Effector memory CD8-positive, alpha-beta T cell (primary cell): ENCODE measurements at places on chromosomes 5 and 9.

DNA sequence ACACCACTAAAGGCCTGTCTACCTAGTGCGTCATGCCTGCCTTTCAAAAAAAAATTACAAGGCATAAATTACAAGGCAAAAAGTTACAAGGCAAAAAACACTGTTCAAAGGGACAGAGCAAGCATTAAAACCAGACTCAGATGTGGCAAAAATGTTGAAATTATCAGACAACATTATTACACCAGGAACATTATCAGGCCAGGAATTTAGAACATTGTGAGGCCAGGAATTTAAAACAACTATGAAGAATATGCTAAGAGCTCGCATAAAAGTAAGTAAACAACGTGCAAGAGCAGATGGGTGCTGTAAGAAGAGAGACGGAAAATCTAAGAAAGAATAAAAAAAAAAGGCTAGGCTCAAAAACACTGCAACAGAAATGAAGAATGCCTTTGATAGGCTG lies 18.2 kb upstream of the MLANA start:
- H3K27ac ChIP-seq, result no peak overlapping the region
- no peak for DNase-seq
- peaks cover 7% of the 10 kb centered on the region for H3K4me1 ChIP-seq
- H3K27me3 ChIP-seq, result no peaks in the 10 kb centered on the region
- H3K4me3 ChIP-seq, result no peak overlapping the region

GRCh38 chr5:62271870-62272269 lies 34.1 kb upstream of the KIF2A start:
- peaks cover under 1% of the 10 kb centered on the region for H3K4me1 ChIP-seq
- DNase-seq, result no peak
- no peaks in the 10 kb centered on the region for H3K27me3 ChIP-seq
- H3K4me3 ChIP-seq, result no peak overlapping the region
- no peak overlapping the region for H3K27ac ChIP-seq

DNA sequence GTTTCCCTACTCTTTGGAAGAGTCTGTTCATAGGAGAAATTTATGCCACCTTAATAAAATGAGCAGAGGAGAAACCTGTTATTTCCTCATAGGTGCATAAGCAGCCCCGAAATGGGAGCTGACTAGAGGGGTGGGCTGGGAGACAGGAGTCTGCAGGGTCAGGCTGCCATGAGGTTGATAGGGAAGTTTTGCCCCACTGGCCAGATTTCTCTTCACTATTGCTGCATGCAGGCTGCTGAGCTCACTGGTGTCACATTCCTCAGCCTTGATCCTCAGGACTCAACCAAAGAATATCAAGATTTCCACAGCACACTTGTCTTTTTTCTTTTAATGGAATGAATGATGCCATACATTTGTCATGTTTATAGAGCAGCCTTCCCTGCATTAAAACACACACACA lies 60.7 kb downstream of the BHMT start:
- no peak overlapping the region for H3K27ac ChIP-seq
- no peak overlapping the region for H3K4me3 ChIP-seq
- H3K4me1 ChIP-seq, result peaks cover 2% of the 10 kb centered on the region

GRCh38 chr9:127793093-127793708 lies 7.4 kb downstream of the CDK9 start:
- H3K4me1 ChIP-seq, result peaks cover 27% of the 10 kb centered on the region
- no peak overlapping the region for H3K4me3 ChIP-seq
- no peak for DNase-seq
- H3K27ac ChIP-seq, result peak overlapping the region; percentile 81

GRCh38 chr9:134928436-134929192 lies 10.9 kb upstream of the FCN1 start:
- no peak overlapping the region for H3K27ac ChIP-seq
- H3K36me3 ChIP-seq, result no peaks in the 10 kb centered on the region
- H3K4me3 ChIP-seq, result no peak overlapping the region
- no peak for DNase-seq

DNA sequence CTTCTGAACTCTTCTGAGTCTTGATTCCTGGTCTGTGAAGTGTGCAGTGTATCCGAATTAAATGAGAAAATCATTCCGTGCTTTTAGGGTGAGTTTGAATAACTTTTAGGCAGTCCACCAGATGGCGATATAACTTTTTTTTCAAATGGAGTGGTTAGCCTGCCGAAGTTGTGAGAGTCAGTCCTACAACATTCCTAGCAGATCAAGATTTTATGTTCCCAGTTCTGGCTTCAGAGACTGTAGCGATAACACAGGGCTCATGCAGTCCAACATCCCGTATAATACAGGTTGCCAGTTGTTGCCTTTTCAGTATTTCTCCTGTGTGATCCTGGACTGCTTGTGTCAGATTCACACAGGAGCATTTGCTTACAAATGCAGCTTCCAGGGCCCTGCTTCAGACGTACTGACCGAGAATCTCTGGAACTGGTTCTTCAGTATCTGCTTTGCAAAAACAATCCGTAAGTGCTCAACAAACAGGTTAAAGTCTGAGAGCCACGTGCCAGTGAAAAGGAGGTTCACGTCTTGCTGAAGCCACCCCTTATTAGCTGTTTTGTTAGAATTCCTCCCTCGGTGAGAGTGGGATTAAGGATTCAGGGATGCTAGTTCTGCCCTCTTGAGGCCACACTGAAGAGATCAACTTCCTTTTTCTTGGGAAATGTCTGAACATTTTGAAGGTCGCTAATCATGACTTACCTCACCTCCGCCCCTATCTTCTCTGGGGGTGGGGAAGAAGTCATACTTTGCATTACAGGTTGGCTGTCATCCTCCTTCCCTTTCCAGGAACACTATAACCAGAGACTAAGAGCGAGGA lies 22.8 kb downstream of the SMIM3 start:
- H3K27ac ChIP-seq, result no peak overlapping the region
- peak; percentile 16 for DNase-seq
- H3K36me3 ChIP-seq, result no peaks in the 10 kb centered on the region
- H3K27me3 ChIP-seq, result peaks cover 15% of the 10 kb centered on the region
- no peaks in the 10 kb centered on the region for H3K4me1 ChIP-seq

- peaks cover 6% of the 10 kb centered on the region for H3K4me1 ChIP-seq
- H3K4me3 ChIP-seq, result no peak overlapping the region
- no peak for DNase-seq
Measured at GRCh38 chr9:76585487-76586389, 126.8 kb downstream of the GCNT1 start.

- no peak overlapping the region for H3K27ac ChIP-seq
- no peak for DNase-seq
- H3K27me3 ChIP-seq, result no peaks in the 10 kb centered on the region
- no peaks in the 10 kb centered on the region for H3K4me1 ChIP-seq
Measured at GRCh38 chr5:60540856-60541805, 158.8 kb downstream of the DEPDC1B start.

- H3K27ac ChIP-seq, result no peak overlapping the region
- no peak overlapping the region for H3K4me3 ChIP-seq
- H3K27me3 ChIP-seq, result no peaks in the 10 kb centered on the region
Measured at GRCh38 chr9:20405616-20406015, 216.7 kb downstream of the MLLT3 start.

- peaks cover 18% of the 10 kb centered on the region for H3K36me3 ChIP-seq
- H3K4me3 ChIP-seq, result no peak overlapping the region
- H3K27ac ChIP-seq, result peak overlapping the region; percentile 61
- peaks cover 24% of the 10 kb centered on the region for H3K4me1 ChIP-seq
- DNase-seq, result no peak
- H3K27me3 ChIP-seq, result no peaks in the 10 kb centered on the region
Measured at GRCh38 chr9:137680444-137681358, 61.9 kb downstream of the EHMT1 start.

GRCh38 chr5:98428806-98429205 lies 344.7 kb upstream of the RGMB start:
- H3K27ac ChIP-seq, result no peak overlapping the region
- no peak for DNase-seq
- no peaks in the 10 kb centered on the region for H3K27me3 ChIP-seq
- no peaks in the 10 kb centered on the region for H3K36me3 ChIP-seq

GRCh38 chr5:68884144-68884754 lies 209.6 kb upstream of the SLC30A5 start:
- H3K4me3 ChIP-seq, result no peak overlapping the region
- peaks cover 8% of the 10 kb centered on the region for H3K4me1 ChIP-seq
- H3K36me3 ChIP-seq, result no peaks in the 10 kb centered on the region
- DNase-seq, result no peak

DNA sequence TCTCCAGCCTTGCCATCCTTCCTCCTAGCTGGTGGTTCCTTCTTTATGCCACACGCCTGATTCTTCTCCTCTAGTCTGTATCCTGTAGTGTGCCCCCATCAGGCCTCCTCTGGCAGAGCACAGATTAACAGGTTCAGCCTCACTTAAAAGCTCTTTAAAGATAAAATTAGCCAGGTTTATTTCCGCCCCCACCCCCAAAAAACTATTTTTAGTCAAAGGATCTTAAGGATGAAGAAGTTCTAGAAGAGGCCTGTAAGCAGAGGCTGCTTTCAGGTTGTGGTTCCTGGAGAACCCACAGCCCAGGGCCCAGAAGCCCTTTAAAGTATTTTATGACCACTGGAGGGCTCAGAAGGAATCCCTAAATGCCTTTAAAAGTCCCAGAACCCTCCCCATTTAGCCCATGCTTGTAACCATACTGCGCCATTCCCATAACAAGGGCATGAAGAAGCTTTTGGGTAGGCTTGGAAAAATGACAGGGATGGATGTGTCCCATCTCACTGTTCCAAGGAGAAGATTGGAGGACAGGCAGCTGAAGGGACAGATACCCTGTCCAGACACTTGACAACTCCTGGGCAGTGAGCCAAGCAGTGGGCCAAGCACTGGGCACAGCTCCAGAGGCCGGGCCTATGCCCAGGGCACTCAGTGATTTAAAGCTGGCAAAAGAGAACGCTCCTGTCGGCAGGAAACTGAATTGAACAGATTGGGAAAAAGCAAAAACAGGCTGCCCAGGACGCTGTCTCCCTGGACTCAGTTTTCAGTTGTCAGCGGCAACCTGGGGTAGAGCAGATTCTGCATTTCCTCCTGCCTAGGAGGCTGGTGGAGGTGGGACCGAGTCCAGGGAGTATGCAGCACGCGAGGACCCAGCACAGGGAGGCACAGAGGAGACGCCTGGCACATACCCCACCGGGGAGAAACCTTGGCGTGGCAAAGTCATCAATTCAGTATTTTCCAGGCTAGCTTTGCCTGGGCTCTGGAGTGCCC lies 106.3 kb upstream of the SSBP2 start:
- no peak overlapping the region for H3K27ac ChIP-seq
- no peaks in the 10 kb centered on the region for H3K27me3 ChIP-seq
- no peak for DNase-seq
- H3K4me1 ChIP-seq, result peaks cover 11% of the 10 kb centered on the region
- no peaks in the 10 kb centered on the region for H3K36me3 ChIP-seq

- H3K27ac ChIP-seq, result peak overlapping the region; percentile 95
- H3K4me1 ChIP-seq, result peaks cover 4% of the 10 kb centered on the region
- peaks cover 23% of the 10 kb centered on the region for H3K27me3 ChIP-seq
- H3K36me3 ChIP-seq, result peaks cover 18% of the 10 kb centered on the region
- peak overlapping the region; percentile 54 for H3K4me3 ChIP-seq
- no peak for DNase-seq
Measured at GRCh38 chr9:133563291-133563796, 28.8 kb downstream of the ADAMTSL2 start.

DNA sequence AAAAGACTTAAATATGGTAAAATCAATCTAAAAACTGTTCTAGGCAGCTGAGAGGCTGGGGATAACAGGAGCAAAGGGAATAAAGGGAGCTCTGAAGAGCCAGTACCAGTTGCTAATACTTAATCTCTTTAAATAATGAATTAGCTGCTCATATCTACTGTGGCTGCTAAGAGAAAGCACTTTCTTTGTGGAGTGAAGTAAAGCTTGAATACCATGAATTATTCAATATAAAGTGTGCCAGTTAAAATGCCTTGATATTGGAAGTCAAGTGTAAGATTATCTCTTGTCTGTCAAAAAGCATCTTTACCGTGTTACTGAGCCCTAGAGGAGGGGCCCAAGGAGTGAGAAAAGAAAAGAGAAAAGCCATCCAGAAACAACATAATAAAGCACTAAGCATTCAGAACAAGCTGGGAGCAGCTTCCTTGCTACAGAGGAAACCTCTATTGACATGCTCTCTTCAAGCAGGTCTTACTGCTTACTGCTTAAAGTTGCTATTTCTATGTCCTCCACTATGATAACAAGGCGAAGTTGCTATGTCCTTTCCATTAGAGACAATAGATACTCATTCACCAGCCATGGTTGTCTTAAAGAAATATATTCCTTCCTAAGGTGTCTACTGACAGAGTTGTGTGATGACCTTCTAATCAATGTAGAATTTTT lies 297.4 kb downstream of the CETN3 start:
- DNase-seq, result no peak
- H3K27ac ChIP-seq, result no peak overlapping the region
- H3K27me3 ChIP-seq, result no peaks in the 10 kb centered on the region
- H3K4me3 ChIP-seq, result no peak overlapping the region

GRCh38 chr5:143426437-143426991 lies 23.0 kb upstream of the NR3C1 start:
- no peak for DNase-seq
- peaks cover 6% of the 10 kb centered on the region for H3K36me3 ChIP-seq
- H3K4me3 ChIP-seq, result no peak overlapping the region
- no peaks in the 10 kb centered on the region for H3K27me3 ChIP-seq

DNA sequence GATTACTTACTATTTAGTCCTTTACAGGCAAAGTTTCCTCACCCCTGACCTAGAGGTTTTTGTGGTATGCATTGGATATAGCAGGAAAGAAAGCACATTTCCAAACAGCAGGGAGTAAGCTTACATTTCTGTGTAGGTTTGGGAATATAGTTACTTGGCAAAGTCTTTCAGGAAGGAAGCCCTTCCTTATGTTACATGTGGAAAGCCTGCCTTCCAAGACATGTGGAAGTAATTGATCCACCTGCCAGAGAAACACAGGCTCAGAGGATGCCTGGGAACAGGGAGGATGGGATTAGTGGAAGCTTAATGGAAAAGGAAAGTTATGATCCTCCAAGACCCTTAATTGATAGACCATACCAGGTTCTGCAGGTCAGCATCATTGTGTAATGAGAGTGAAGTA lies 87.3 kb upstream of the PPP1R2B start:
- DNase-seq, result no peak
- H3K4me1 ChIP-seq, result no peaks in the 10 kb centered on the region
- H3K27ac ChIP-seq, result no peak overlapping the region
- H3K27me3 ChIP-seq, result peaks cover 45% of the 10 kb centered on the region
- H3K4me3 ChIP-seq, result no peak overlapping the region

DNA sequence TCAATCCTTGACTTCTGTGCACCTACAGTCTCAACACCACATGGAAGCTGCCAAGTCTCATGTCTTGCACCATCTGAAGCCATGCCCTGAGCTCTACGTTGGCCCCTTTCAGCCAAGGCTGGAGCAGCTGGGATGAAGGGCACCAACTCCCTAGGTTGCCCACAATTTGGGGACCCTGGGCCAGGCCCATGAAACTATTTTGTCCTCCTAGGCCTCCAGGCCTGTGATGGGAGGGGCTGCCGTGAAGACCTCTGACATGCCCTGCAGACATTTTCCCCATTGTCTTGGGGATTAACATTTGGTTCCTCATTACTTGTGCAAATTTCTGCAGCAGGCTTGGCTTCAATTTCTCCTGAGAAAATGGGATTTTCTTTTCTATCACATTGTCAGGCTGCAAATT lies 285.1 kb downstream of the DTWD2 start:
- H3K4me3 ChIP-seq, result no peak overlapping the region
- H3K27me3 ChIP-seq, result no peaks in the 10 kb centered on the region
- no peaks in the 10 kb centered on the region for H3K36me3 ChIP-seq
- H3K4me1 ChIP-seq, result no peaks in the 10 kb centered on the region
- no peak overlapping the region for H3K27ac ChIP-seq
